NCI-H1092 treated with DMSO at 0.1 percent for 48 hours (cell line): ENCODE measurements at places on chromosomes 1 and 21.

GRCh38 chr1:33235521-33235920, 20.8 kb upstream of the ZNF362 start:
- DNase-seq: no peak

- no peak for DNase-seq
Measured at GRCh38 chr1:198278943-198279342, 122.1 kb downstream of the NEK7 start.

- no peak for DNase-seq
Measured at GRCh38 chr1:185039726-185040407, 5.5 kb upstream of the RNF2 start.

DNA sequence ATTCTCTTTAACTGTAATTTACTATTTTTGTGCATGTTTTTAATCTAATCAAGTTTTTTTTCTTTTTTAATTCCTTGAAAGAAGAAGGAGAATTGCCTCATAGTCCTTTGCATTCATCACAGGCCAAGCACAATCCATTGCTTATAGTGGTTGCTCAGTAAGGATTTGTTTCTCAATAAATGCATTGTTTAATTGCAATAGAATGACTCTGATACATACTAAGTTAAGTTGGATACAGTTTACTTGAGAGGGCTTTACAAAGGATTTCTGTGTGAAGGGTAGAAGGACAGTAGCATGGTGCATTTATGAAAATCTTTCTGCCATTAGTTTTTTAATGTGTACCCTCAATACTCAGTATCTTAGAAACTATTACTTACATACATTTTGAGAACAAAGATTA, 186.2 kb downstream of the LRRIQ3 start:
- DNase-seq: no peak
